ENCODE measurements at places on chromosomes 5 and 9.

DNA sequence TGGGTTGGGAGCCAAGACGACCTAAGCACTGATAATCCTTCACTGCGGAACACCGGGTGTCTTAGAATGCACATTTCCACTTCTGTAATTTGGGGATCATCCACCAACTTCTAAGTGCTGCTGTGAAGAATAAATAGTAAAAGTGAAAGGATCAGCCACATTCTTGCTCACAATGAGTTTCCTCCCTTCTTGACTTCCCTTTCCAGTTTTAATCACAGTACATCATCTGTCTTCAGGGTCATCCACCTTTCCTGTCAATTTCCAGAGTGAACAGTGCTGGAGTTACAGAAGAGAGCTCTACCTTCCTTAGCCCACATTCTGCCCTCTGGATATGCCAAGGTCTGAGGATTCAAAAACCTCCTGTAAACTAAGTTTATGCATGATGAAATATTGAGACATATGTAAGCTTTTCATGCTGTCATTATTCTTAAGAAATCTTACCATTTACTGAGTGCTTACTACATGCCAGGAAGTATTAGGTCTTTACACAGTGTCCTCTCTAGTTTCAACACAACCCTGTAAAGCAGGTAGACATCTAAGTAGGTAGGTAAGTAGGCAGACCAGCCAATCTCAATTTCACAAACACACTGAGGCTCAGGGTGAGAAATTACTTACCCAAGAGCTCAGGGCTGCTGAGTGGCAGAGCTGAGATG, 105.2 kb downstream of the CDK5RAP2 start:
- no peak for DNase-seq

DNA sequence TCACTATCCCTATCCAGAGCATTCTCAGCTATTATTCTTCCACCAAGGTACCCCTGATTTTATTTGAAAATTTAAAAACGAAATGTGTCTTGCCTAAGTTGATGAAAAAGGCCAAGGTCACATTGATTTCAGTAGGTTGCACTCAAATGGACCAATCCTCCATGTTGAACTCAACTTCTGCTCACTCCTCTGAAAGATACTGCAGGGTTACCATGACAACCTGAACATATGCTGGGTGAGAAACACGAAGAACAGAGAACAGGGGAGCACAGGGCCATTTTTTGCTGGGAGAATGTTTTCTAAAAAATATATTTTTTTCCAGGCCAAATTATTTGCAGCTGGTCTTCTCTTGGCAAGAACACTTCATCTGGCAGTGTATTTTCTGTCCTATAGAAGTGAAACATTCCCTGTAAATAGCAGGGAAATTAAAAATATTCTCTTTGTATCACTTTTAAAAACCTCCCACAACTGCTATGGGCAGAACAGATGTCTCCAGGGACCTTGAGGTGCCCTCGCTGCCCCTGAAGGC, 215.9 kb downstream of the NXNL2 start:
- no peak for DNase-seq

DNA sequence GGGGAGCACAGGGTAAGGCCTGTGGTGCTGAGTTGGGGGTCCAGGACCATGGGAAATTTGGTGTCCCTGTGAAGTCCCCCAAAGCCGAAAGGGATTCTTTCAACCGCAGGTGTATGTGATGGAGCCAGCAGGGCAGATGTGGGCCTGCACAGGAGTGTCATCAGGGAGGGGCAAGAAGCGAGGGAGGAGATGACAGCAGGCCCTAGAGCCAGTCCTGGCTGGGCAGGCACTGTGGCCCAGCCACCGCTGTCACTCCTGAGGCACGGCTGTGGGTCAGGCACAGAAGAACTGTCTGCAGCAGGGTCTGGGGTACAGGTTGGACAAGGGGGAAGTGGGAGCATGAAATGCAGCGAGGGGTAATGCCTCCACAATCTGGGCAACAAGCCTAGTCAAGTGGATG, 4.8 kb downstream of the HK3 start:
- no peak for DNase-seq

GRCh38 chr9:93013856-93014582, 44.5 kb upstream of the SUSD3 start:
- DNase-seq: no peak

DNA sequence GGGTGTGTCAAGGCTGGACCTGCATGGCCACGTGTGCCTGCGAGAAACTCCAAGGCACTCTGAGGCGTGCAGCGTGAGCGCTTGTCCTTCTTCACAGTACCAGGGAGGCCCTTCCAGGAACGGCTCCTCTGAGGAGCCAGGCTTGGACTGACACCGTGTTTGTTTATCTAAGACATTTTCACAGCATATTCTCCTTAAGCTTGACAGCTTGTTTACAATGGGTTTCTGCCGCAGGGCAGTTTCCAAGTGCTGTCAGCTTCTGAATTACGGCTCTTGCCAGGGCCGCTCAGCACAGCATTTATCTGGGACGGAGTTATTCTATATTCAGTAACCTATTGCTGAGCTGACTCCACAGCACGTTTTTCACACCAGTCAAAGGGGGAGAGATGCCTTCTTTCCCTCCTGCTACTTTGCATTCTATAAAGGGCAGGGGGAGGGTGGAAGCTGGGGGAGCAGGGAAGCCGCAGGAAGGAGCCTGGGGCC, 98.4 kb downstream of the LMNB1 start:
- DNase-seq: no peak

Data from urothelium cell line (cell line).